Fibroblast of gingiva (primary cell): ENCODE measurements at places on chromosomes 7 and 10.

DNA sequence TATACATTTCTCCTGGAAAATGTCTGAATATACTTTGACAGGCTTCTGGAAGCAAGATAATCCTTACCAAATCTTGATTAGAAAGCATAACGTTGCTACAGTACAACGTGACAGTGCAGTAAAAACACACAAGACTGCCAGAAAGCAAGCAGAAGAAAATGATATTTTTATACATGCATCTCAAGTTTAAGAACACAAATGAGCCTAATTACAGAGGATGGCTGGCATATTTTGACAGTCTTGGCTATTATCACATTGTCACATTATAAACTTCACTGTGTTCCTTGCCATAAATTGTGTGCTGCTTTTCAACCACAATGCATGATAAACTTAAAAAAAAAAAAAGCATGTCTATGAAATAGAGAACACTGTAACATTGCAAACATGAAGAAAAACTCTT lies 4.3 kb downstream of the IKZF5 start:
- DNase-seq, result no peak

- DNase-seq, result no peak
These were observed 21.6 kb upstream of the ARHGAP22 start for GRCh38 chr10:48626447-48626846.

- no peak for DNase-seq
These were observed at the start of gene FRMPD2 for GRCh38 chr10:48274636-48275035. Gene FRMPD2, minus strand, starts transcription at chr10:48274696. Its CDS starts 129 bp downstream, at chr10:48274567.

- peak; percentile 10 for DNase-seq
These were observed 348.2 kb upstream of the C7orf33 start for GRCh38 chr7:148242294-148242821.

DNA sequence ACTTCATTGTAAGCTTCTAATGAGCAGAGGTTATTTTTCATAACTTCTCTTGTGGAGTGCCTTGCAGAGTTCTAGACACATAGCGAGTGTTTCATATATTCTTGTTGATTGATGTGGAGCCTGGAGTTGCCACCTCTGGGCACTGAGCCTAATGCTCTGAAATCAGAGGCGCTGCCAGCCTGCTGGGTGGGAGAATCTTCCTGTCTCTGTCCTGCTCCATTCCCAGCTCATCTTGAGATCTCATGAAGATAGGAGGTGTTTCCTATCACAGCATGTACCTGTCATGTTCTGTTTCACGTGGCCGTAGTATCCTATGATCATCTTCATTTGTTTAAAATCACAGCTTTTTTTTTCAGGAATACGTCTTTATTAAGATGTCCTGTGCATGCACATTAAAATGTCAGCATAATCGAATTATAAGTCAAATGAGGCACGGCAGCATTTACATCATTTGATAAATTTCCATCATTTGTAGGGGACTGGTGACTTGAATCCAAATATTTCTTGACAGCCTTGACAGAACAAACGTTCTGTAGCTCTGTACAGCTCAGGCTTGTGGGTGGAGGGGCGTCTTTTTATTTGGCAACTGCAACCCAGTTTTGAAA lies 393.0 kb downstream of the PHTF2 start:
- DNase-seq, result no peak

DNA sequence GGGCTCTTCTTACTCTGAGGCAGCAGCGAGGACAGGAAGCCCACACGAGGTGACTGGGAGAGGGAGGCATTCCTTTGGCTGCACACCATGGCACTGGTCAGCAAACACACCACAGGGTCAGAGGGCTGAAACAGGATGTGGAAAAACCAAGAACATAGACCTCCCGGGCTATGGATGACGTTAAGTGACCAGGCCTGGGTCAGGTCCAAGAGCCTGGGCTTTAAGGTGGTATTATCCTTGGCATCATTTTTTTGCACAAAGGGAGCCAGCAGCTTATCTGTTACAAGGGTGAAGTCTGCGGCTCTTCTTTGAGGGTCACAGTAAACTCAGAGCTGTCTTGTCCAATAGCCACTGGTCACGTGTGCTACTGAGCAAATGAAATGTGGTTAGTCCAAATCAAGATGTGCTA lies 7.0 kb downstream of the WDR91 start:
- peak; percentile 59 for DNase-seq
